Articular chondrocyte of knee joint (primary cell): ENCODE measurements at places on chromosomes 4 and X. TPM values are rescaled to one million over a fixed set of nuclear protein-coding genes. Genes with fewer than 3 reads are reported as not detected.

The TCEAL2 gene
- 2.6 and 4.6 TPM in 2 replicates for total RNA-seq

The RS1 gene
- total RNA-seq: not detected in 2 replicates

The FOXR2 gene
- not detected in 2 replicates for total RNA-seq

The PRPS2 gene
- total RNA-seq: 19.7 and 25.9 TPM in 2 replicates

The HGFAC gene
- 0.32 TPM in 1 of 2 replicates, not detected in the other for total RNA-seq

The CSAG2 gene
- total RNA-seq: not detected in 2 replicates

The FAM9B gene
- total RNA-seq: not detected in 2 replicates

The PAGE1 gene
- not detected in 2 replicates for total RNA-seq

The INTS6L gene
- 4.0 and 4.6 TPM in 2 replicates for total RNA-seq

The UGT2B15 gene
- not detected in 2 replicates for total RNA-seq

The HSFX3 gene
- total RNA-seq: not detected in 2 replicates

The FMR1 gene
- 35.9 and 39.1 TPM in 2 replicates for total RNA-seq

The CT45A3 gene
- total RNA-seq: not detected in 2 replicates

The DMRTC1 gene
- total RNA-seq: not detected in 2 replicates

The SPANXA2 gene
- 0.22 TPM in 1 of 2 replicates, not detected in the other for total RNA-seq
